ENCODE measurements at places on chromosomes 6 and 20. TPM values are rescaled to one million over a fixed set of nuclear protein-coding genes. Genes with fewer than 3 reads are reported as not detected.

The CDSN gene
- not detected for polyA plus RNA-seq

GRCh38 chr6:15296735-15297134 lies 50.9 kb downstream of the JARID2 start:
- no peak overlapping the region for H3K27ac ChIP-seq
- no peaks in the 10 kb centered on the region for H3K4me1 ChIP-seq
- no peaks in the 10 kb centered on the region for H3K36me3 ChIP-seq
- H3K4me3 ChIP-seq = no peak overlapping the region
- H3K27me3 ChIP-seq = no peaks in the 10 kb centered on the region

DNA sequence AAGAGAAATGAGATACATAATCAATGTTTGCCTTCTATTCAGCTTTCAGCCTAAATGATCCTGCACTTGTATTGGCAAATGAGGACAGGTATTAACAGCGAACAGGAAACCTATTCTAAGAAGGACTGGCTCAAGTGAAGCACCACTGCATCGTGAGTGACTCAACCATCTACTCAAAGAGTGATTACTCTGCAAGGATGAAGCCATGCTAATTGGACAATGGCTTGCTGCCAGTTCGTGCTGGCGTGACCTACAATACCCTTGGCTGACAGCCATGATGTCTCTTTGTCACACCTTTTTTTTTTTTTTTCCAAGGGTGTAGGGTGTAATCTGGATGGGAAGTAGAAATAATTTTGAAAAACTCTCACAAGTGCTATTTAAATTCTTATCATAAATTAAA lies 104.9 kb downstream of the GJA10 start:
- H3K4me1 ChIP-seq = peaks cover 4% of the 10 kb centered on the region
- H3K27ac ChIP-seq = no peak overlapping the region
- H3K27me3 ChIP-seq = no peaks in the 10 kb centered on the region

The TNXB gene
- 1.4 TPM for polyA plus RNA-seq

The NOTCH4 gene
- 1.8 TPM for polyA plus RNA-seq

- H3K36me3 ChIP-seq = no peaks in the 10 kb centered on the region
- H3K27ac ChIP-seq = no peak overlapping the region
- H3K4me1 ChIP-seq = no peaks in the 10 kb centered on the region
- no peak for DNase-seq
Measured at GRCh38 chr6:106677282-106677681, 47.9 kb downstream of the QRSL1 start.
